ENCODE measurements at places on chromosomes 7 and 10. TPM values are rescaled to one million over a fixed set of nuclear protein-coding genes. Genes with fewer than 3 reads are reported as not detected.

DNA sequence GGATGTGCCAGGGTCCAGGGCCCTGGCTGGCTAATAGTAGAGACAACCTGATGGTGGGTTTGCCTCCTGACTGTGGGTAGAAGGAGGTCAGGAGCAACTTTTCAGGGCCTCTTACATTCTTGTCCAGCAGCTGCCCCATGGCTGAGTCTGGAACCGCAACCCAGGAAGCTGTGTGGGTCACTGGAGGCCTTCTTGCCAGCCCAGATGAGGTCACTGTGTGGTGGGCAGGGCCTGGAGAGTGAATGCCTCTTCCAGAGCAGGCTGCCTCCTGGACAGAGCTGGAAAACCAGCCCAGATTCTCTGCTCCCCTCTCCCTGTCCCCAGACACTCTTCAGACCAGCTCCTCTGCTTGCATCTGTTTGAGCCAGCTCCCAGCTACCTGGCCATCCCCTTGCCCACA, 43.5 kb upstream of the LEP start:
- peaks cover 8% of the 10 kb centered on the region for H3K36me3 ChIP-seq
- H3K27ac ChIP-seq: no peak overlapping the region
- DNase-seq: no peak

DNA sequence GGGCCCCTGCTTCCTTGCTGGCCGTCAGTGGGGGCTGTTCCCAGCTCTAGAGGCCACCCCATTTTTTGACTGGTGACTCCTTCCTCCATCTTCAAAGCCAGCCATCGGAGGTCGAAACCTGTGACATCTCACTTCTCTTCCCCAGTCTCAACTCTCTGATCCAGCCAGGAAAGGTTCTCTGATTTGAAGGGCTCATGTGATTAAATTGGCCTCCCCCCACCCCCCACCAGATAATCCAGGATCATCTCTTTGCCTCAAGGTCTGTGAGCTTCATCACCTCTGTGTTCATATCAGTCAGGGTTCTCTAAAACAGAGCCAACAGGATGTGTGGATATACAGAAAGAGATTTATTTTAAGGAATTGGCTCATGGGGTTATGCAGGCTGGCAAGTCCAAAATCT, 5.6 kb upstream of the RAMP3 start:
- H3K27ac ChIP-seq: no peak overlapping the region
- H3K27me3 ChIP-seq: peaks cover 6% of the 10 kb centered on the region
- H3K4me3 ChIP-seq: no peak overlapping the region
- no peaks in the 10 kb centered on the region for H3K4me1 ChIP-seq

The COL1A2 gene
- 0.11 TPM for total RNA-seq

DNA sequence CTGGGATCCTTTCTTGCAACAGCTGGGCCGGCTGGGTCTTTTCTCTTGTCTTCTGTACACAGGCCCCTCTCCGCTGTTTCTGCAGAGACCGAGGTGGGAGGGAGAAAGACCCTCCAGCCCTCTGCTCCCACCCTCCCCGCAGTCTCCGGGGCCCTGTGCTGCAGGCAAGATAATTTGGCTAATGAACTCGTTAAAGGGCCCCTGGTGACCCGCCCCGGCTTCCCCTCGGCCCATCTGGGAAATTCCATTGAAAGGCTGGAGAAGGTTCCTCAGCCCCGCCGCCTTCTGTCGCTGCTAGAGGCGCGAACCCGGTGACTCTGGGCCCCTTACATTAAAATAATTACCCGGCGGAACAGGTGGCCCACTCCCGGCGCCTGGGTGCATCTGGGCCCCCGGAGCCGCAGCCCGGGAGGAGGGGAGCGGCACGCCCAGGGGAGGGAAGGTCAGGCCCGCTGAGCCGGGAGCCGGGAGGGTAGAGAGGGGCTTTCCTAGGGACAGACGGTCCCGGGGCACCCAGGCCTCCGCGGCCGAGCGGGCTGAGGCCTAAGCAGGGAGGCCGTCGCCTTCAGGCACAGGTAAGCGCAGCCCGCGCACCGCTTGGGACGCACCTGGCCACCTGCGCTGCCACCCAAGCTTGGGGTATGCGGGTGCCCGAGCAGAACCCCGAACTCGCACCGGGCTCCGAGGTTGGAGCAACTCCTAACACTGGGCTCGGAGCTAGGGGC, 7.3 kb upstream of the MNX1 start:
- H3K27me3 ChIP-seq: peaks cover 69% of the 10 kb centered on the region
- H3K4me1 ChIP-seq: peaks cover 17% of the 10 kb centered on the region
- no peak overlapping the region for H3K27ac ChIP-seq
- no peak overlapping the region for H3K4me3 ChIP-seq
- DNase-seq: no peak

DNA sequence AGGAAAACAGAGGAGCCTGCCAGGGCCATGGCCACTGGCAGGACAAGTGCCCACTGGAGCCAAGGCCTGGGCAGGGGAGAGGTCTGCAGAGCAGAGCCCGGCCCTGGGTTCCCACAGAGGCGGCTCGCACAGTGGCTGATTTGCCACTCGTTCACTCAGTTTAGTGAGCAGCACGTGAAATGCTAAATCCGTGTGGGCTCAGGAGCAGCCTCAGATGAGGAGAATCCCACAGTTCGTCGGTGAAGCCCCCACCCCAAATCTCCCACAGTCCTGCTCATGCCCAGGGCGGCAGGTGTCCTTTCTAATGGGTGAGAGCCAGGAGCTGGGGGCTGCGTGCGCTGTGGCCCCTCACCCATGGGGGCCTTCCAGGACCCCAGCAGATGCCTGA, 107.7 kb upstream of the FAM20C start:
- no peak overlapping the region for H3K4me3 ChIP-seq
- H3K27me3 ChIP-seq: no peaks in the 10 kb centered on the region
- DNase-seq: no peak
- H3K27ac ChIP-seq: no peak overlapping the region

The GLI3 gene
- total RNA-seq: 0.30 TPM

- no peak overlapping the region for H3K27ac ChIP-seq
- no peak overlapping the region for H3K4me3 ChIP-seq
- peaks cover 6% of the 10 kb centered on the region for H3K27me3 ChIP-seq
- no peaks in the 10 kb centered on the region for H3K36me3 ChIP-seq
- no peak for DNase-seq
- H3K4me1 ChIP-seq: no peaks in the 10 kb centered on the region
Observed at GRCh38 chr7:108093851-108094331, 36.3 kb downstream of the LAMB4 start.

The CALHM2 gene
- 12.0 TPM for total RNA-seq

GRCh38 chr7:100475549-100475948, 3.5 kb downstream of the TSC22D4 start:
- no peak for DNase-seq
- peak overlapping the region; percentile 85 for H3K27ac ChIP-seq
- no peaks in the 10 kb centered on the region for H3K27me3 ChIP-seq

The NODAL gene
- not detected for total RNA-seq

The CAMK2G gene
- total RNA-seq: 16.4 TPM

The TBX20 gene
- total RNA-seq: 0.09 TPM

DNA sequence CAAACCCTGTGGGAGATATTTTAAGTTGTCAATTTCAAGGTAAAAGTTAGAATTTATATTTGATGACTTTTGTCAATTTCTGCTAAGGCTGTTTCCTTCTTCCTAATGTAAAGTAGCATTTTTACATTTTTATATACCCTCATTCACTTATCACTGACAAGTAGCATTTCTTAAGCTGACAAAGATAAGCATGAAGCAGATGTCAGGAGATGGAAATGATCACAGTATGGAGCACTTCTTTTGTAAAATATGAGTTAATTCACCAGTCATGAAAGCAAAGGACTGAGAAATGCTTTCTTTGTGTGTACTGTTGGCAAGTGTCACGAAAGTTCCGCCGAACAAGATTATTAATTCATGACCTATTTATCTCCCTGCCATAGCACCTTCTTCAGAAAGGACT, 503.9 kb downstream of the DNAJB9 start:
- H3K4me1 ChIP-seq: no peaks in the 10 kb centered on the region
- DNase-seq: no peak

- H3K4me3 ChIP-seq: peak overlapping the region; percentile 55
- no peaks in the 10 kb centered on the region for H3K27me3 ChIP-seq
- no peak for DNase-seq
- peaks cover 75% of the 10 kb centered on the region for H3K4me1 ChIP-seq
Observed at GRCh38 chr10:11235771-11236170, 218.1 kb downstream of the CELF2 start.

The SLC26A3 gene
- not detected for total RNA-seq

The NRCAM gene
- 0.60 TPM for total RNA-seq

The GALNT17 gene
- not detected for total RNA-seq

DNA sequence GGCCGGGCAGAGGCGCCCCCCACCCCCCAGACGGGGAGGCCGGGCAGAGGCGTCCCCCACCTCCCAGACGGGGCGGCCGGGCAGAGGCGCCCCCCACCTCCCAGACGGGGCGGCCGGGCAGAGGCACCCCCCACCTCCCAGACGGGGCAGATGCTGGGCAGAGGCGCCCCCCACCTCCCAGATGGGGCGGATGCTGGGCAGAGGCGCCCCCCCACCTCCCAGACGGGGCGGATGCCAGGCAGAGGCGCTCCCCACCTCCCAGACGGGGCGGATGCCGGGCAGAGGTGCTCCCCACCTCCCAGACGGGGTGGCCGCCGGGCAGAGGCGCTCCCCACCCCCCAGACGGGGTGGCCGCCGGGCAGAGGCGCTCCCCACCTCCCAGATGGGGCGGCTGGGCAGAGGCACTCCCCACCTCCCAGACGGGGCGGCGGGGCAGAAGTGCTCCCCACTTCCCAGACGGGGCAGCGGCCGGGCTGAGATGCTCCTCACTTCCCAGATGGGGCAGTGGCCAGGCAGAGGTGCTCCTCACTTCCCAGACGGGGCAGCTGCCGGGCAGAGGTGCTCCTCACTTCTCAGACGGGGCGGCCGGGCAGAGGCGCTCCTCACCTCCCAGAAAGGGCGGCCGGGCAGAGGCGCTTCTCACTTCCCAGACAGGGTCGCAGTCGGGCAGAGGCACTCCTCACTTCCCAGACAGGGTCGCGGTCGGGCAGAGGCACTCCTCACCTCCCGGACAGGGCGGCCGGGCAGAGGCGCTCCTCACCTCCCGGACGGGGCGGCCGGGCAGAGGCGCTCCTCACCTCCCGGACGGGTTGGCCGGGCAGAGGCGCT, 53.6 kb downstream of the ENTPD1 start:
- H3K27ac ChIP-seq: no peak overlapping the region
- peaks cover 11% of the 10 kb centered on the region for H3K27me3 ChIP-seq
- DNase-seq: no peak
- H3K36me3 ChIP-seq: peaks cover 1% of the 10 kb centered on the region
- no peak overlapping the region for H3K4me3 ChIP-seq
- H3K4me1 ChIP-seq: no peaks in the 10 kb centered on the region

GRCh38 chr7:139252451-139252850, 21.4 kb downstream of the UBN2 start:
- peaks cover 15% of the 10 kb centered on the region for H3K36me3 ChIP-seq
- H3K27me3 ChIP-seq: no peaks in the 10 kb centered on the region
- no peak overlapping the region for H3K27ac ChIP-seq
- H3K4me3 ChIP-seq: no peak overlapping the region

- DNase-seq: peak; percentile 9
- H3K36me3 ChIP-seq: no peaks in the 10 kb centered on the region
- H3K4me3 ChIP-seq: no peak overlapping the region
- H3K4me1 ChIP-seq: no peaks in the 10 kb centered on the region
- H3K27me3 ChIP-seq: no peaks in the 10 kb centered on the region
- no peak overlapping the region for H3K27ac ChIP-seq
Observed at GRCh38 chr10:17872191-17873091, 63.3 kb downstream of the MRC1 start.

DNA sequence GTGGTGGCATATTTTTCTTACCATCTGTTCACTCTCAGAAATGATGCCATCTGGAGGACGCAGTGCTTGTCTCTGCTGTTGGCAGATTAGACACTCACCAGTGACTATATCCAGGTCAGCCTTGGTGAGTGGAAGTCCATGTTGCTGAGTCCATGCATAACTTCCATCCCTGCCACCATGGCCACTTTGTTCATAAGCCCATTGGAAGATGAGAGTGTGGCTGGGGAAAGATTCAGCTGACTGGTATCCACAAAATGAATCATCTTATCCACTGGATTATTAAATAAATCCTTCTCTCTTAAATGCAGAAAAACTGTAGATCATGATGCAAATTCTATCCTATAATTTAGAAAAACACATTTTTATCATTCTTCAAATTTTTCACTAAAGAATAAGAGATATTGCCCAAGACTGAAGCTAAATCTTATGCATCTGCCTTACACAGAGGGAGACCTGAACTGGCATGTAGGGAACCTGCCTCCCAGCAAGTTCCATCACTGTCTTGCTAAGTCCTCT, 726.9 kb downstream of the TNS3 start:
- H3K4me3 ChIP-seq: no peak overlapping the region
- no peaks in the 10 kb centered on the region for H3K36me3 ChIP-seq
- H3K4me1 ChIP-seq: no peaks in the 10 kb centered on the region
- no peak overlapping the region for H3K27ac ChIP-seq
- DNase-seq: no peak

DNA sequence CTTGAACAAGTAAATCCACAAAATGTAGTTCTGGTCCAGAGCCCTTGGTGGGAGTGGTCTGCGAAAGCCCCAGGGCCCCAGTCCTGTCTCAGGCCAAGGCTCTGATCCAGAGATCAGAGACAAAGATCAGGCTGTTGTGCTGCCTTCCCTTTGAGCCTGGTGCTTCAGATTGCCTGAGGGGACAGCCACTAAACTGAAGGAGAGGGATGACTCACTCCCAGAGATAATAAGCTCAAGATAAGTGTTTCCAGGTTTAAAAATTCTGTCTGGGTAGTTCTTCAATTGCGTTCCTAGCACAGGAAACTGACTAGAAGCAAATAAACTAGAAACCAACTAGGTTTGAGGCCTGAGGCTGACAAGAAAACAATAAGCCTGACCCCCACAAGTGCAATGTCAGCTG, 190.2 kb downstream of the RAMP3 start:
- no peaks in the 10 kb centered on the region for H3K36me3 ChIP-seq
- DNase-seq: no peak
- H3K27ac ChIP-seq: no peak overlapping the region

DNA sequence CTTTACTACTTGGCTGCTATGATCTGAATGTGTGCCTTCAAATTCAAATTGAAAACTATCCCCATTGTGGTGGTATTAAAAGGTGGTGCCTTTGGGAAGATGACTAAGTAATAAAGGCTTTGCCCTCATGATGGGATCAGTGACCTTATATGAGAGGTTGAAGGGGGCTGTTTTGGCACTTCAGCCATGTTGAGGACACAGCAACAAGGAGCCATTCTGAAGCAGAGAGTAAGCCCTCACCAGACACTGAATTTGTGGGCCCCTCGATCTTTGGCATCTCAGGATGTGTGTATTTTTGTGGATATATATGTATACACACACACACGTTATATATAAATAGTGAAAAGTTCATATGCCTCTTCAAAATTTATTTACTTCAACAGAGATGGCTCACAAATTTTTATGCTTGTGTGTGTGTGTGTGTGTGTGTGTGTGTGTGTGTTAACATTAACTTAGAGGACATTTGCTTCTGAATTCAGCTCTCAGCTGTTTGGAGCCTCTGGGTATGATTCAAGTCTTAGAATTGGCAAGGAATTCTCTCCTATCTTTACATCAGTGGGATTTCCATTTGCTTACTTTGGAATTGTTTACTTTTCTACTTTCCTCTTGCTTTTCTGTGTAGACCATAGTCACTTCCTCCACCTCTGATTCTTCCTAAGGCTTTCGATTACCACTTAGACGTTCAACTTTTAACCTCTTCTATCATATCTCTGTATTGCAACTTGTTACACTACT, 66.6 kb downstream of the MAGI2 start:
- no peaks in the 10 kb centered on the region for H3K27me3 ChIP-seq
- no peak overlapping the region for H3K27ac ChIP-seq
- H3K4me1 ChIP-seq: no peaks in the 10 kb centered on the region
- H3K4me3 ChIP-seq: no peak overlapping the region

GRCh38 chr10:49164559-49165188, 23.5 kb downstream of the TMEM273 start:
- DNase-seq: peak; percentile 73
- peak overlapping the region; percentile 10 for H3K27ac ChIP-seq
- no peak overlapping the region for H3K4me3 ChIP-seq
- H3K27me3 ChIP-seq: no peaks in the 10 kb centered on the region
- H3K36me3 ChIP-seq: no peaks in the 10 kb centered on the region
- H3K4me1 ChIP-seq: peaks cover 13% of the 10 kb centered on the region

The CYP26C1 gene
- total RNA-seq: 0.05 TPM

Measured in activated CD4-positive, alpha-beta T cell treated with anti-CD3 and anti-CD28 coated beads for 36 hours (primary cell).